Daoy (cell line): ENCODE measurements at places on chromosomes 11 and 22. TPM values are rescaled to one million over a fixed set of nuclear protein-coding genes. Genes with fewer than 3 reads are reported as not detected.

TESMIN gene
- 1.2 TPM in 1 of 2 replicates, not detected in the other for total RNA-seq

- no peak for DNase-seq
Measured at GRCh38 chr11:102302241-102302640, 15.0 kb upstream of the BIRC3 start.

GRCh38 chr11:76313913-76314740, 66.8 kb downstream of the THAP12 start:
- no peak for DNase-seq

GRCh38 chr11:6438979-6439571, 1.7 kb downstream of the HPX start:
- DNase-seq: peak; percentile 47

AGBL2 gene
- total RNA-seq: 0.42 and 1.3 TPM in 2 replicates

GRCh38 chr11:59380263-59381059, 21.8 kb downstream of the OR5AN1 start:
- no peak for DNase-seq

C11orf52 gene
- total RNA-seq: not detected in 2 replicates

DNA sequence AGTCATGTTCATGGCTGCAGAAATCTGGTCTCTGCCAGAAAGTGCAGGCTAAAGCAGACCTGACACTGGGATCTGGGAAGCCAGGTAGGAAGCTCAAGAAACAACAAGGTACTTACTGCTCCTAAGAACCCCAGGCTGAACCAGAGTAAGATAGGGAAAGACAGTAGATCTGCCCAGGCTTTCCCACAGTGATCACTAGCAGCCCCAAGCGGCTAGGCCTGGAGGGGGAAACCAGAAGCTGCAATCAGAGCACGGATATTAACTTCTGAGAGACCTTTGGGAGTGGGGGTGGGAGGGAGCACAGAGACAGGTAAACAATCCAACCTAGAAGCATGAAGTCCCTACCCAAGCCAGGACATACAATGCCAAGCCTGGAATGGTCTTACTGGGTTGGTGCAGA, 135.2 kb upstream of the C11orf58 start:
- DNase-seq: no peak

DNA sequence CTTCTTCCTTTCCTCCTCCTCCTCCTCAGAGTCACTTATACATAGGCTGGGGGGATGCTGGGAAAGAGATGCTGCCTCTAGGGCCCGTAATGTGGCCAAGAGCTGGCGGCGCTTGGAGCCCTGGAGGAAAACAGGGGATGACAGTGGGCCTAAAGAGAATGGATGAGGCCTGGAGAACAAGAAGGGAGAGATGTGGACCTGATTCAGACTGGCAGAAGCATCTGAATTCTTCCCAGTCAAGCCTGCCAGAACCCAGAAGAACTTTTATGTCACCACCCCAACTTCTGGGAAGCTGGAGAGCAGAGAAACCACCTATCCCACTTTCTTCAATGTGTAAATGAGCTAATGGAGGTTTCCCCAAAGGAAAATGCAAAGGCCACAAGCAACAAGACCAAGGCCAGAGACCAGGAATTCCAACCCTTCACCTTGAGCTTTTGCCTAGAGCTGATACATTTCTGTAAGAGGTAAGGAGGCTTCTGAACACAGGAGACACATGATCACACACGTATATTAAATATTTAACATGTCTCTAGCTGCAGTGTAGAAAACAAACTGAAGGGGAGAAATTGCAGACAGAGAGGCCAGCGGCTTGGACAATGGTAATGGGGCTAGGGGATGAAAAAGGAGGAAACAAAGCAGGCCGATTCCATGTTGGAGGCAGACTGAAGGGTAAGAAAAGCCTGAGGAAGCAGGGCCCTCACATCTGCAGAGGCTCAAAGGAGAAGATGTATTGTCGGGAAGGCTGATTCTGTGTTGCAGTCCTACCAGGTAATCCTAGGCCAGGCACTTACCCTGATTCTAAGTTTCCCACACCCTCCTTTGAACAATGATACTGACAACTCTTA, 1.1 kb downstream of the RRP8 start:
- DNase-seq: no peak

FAM89B gene
- 23.7 and 30.2 TPM in 2 replicates for total RNA-seq

DNA sequence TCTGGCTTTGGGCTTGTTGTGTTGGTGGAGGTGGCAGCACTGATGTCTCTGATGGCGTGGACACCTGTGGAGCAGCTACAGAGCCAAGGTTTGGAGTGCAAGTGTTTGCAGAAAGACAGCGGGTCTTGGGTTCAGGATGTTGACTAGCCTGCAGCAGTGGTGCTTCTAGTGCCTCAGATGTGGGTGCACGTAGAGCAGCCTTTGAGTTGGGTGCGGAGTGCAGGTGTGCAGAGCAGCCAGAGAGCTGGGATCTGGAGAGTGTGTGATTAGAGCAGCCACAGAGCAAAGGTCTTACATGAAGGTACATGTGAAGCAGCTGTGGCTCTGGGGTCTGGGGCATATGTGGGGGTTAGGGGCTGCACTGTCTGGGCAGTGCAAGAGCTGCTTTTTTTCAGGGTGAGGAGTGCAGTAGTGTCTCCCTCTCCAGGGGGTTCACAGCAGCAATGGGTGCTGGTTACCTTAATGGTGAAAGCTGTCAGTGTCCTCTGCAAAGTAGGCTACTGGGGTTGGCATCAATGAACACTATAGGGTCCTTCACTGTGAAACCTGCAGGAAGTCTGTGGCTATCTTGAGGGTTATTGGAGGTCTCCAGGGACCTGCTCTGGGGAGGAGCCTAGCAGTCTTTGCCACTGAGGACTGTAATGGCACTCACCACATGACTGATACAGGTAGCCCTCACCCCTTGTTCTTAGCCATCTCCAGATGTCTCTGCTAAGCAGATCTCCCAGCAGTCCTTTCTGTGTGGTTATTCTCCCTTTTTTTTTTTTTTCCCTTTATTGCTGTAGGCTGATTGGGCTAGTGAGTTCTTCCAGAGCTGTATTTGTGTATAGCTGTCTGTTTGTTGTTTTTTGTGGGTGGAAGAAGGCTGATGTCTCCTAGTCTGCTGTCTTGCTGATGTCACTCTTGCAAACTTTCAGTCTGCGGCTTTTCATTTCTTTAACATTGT, 14.3 kb downstream of the BIRC2 start:
- DNase-seq: no peak

GRCh38 chr11:102879801-102880200, 5.0 kb upstream of the MMP12 start:
- DNase-seq: no peak

SUSD2 gene
- 0.29 TPM in 1 of 2 replicates, not detected in the other for total RNA-seq

DNA sequence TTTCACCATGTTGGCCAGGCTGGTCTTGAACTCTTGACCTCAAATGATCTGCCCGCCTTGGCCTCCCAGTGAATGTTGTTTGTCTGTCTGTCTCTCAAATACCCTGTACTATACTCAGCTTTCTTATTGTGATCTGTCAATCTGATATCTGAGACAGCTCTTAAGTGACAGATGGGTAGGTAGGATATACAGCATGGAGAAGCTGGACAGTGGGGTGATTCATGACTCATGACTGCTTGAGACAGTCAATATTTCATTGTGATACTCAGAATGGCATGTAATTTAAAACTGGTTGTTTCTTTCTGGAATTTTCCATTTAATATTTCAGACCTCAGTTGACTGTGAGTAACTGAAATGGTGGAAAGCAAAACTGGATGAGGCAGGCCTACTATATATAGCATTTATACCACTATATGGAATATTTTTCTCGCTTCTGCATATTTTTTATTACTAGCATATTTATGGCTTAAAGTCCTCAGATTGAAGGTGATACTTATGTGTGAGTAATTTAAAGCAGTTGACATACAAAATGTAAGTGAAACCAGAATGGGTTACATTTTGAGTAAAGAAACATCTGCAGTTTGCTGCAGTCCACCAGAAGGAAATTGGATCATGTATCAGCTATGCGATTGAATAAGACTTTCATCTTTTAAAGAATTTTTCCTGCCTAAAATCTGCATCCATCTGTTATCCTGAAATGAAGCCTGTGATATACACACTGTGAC, 22.3 kb downstream of the ARHGAP42 start:
- no peak for DNase-seq

TLCD5 gene
- total RNA-seq: 5.7 and 11.4 TPM in 2 replicates

- no peak for DNase-seq
Measured at GRCh38 chr11:9852465-9852864, 188.6 kb downstream of the SWAP70 start.

- no peak for DNase-seq
Measured at GRCh38 chr11:102307727-102308038, 9.6 kb upstream of the BIRC3 start.

- no peak for DNase-seq
Measured at GRCh38 chr22:24420072-24420976, 7.1 kb upstream of the ADORA2A start.

OR5T3 gene
- not detected in 2 replicates for total RNA-seq

DNA sequence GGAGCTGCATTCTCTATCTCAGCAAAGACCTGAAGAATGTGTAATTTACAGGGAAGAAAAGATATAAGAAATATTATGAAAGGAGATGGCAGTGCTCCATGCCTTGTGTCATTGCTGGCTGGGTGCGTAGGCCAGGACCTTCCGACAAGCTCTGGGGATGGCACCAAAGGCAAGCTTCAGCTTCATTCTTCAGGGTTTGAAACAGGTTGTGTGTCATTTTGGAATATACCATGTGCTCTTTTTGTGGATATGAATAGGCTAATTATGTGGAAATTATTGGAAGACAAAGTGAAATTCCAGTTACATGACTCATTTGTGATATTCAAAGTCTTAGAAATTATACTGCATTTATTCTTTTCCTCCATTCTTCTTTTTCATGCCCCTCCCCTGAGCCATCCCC, 5.7 kb upstream of the KIRREL3 start:
- no peak for DNase-seq

DNA sequence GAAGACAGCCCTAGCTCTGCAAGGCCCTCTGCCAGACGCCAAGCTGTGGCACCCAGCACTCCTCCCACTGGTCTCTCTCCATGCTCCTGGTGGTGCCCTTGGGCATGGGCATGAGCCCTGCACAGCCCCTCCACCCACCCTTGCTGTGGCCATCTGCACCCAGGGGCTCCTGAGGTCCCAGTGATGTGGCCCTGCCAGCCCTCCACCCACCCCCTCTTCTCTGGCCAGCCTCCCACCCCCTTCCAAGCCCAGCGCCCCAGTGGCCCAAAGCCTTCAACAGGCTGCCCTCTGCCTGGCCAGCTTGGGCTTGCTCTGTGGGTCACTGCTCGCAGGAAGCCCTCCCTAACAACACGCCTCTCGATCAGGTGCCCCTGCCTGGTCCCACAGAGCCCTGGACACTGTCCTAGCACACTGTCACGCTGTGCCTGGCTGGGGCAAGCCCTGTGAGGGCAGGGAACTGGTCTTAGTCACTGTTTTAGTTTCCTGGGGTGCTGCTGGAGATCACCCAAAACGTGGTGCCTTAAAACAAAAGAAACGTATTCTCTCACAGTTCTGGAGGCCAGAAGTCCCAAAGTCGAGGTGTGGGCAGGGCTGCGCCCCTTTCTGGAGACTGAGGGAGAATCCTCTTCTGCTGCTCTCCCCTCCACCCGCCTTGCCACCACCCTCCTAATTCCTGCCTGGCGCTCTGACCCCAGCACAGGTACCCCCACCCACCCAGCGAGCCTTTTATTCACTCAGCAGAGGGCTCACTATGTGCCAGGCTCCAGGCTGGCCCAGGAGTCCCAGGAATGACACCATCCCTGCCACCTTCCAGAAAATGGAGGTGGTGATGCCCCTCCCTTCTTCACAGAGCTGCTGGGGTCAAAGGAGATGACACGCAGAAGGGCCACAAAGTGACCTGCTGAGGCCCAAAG, 14.7 kb downstream of the SULT4A1 start:
- DNase-seq: no peak

FXYD2 gene
- 1.3 TPM in 1 of 2 replicates, not detected in the other for total RNA-seq

OR8U1 gene
- total RNA-seq: not detected in 2 replicates

GRCh38 chr11:111459506-111460270, 52.5 kb downstream of the BTG4 start:
- no peak for DNase-seq

- DNase-seq: no peak
Measured at GRCh38 chr11:126819194-126819593, 181.4 kb downstream of the KIRREL3 start.

DNA sequence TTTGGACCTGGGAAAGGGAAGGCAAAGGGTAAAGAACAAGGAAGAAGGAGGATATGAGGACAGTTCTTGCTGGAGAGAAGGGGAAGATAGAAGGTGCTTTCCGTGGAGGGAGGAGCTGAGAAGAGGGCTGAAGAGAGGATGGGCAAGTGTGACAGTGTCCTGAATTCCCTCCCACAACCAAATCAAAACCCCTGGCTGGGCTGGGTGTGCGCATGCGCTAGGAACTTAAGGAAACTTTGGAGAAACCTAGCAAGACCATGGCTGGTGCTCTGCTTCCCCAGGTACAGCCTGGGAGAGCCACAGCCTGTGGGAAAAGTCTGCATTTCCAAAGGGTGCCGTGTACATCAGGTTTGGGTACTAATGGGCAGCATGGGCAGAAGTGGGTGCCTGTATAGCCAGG, 29.0 kb upstream of the FJX1 start:
- DNase-seq: no peak

DNA sequence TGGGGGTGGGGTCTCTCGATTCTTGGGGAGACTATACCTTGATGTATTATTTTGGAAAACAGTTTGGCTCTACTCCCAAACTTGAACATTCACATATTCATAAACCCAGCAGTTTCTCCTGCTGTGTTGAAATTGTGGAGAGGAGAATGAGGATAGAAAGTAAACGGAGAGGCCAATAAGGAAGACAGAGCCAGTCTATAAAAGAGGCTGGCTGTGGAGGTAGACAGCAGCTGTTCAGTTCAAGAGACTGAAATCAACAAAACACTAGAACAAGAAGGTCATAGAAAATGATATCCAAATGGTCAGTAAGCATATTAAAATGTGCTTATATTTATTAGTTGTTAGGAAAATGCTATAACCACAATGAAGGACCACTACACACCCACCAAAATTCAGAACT, 1.9 kb upstream of the MOGAT2 start:
- no peak for DNase-seq

DNA sequence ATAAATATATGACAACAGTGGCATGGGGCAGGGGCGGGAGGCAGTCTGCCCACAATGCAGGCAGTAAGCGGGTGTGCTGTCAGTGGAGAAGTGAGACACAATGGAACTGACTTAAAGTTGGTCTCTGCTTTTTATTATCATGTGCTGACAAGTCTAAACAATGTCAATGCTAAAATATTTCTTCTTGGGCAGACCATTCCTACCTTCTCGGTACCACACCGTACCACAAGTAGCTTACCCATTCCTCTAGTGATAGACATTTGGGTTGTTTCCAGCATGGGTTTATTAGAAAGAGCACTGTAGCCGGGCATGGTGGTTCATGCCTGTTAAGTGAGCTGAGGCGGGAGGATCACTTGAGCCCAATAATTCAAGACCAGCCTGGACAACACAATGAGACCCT, 2.6 kb upstream of the CHADL start:
- DNase-seq: no peak

BACE1 gene
- 9.3 and 14.8 TPM in 2 replicates for total RNA-seq

RBM4B gene
- total RNA-seq: 12.7 and 12.9 TPM in 2 replicates

DNA sequence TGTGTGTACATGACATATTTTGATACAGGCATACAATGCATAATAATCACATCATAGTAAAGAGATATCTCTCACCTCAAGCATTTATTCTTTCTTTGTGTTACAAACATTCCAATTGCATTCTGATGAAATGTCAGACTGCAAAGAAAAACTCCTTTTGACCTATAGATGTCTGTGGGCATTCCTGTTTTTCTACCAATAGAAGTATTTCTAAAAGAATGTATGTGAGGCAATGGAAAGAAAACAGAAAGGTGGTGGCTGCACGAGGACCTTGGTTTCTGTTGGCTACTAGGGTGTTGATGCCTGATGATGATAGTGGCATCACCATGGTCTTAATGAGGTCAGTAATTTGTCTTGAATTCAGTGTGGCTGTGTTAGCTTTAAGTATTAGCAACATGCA, 137.0 kb upstream of the ANO3 start:
- DNase-seq: no peak

- DNase-seq: no peak
Measured at GRCh38 chr11:31788085-31788484, 23.0 kb downstream of the PAX6 start.

DEPDC7 gene
- total RNA-seq: 10.5 and 16.4 TPM in 2 replicates
